ENCODE measurements at places on chromosomes 16 and 17.
A peak's percentile ranks its signal among the peaks of the same experiment; 100 is the strongest.

DNA sequence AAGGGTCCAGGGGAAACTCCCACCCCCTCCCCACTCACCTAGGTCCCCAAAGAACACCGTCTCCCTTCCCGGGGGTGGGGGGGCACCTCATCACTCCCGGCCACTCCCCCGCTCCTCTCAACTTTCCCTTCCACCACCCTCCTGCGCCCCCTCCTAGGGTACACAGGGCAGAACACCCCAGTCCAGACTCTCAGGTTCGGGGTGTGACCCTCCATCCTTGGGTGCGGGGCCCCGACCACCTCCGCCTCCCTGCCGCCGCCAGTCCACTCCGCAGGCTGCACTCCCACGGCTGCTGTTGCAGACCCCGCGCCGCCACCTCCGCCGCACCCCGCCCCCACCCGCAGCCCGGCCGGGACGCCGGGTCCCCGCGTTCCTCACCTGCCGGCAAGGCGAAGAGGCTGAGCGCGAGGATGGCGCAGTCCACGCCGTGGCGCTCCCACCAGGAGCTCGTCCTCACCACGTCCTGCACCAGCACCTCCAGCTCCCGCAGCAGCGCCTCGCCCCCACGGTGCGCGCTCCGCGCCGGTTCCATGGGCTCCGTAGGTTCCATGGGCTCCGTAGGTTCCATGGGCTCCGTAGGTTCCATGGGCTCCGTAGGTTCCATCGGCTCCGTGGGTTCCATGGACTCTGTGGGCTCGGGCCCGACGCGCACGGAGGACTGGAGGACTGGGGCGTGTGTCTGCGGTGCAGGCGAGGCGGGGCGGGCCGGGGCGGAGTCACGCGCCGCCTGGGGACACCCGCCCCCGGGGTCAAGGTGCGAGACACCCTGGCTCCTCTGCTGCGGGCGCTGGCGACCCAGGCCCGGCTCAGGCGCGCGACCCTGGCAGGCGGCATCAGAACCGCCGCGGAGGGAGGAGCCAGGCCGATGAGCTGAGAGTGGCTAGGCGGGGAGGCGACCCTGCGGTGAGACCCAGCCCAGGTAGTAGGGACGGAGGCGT is at the start of gene FADS6:
Gene FADS6 (minus strand): TSS at position 660 of the 938 bp plus-strand sequence. CDS start 38 bp downstream, at position 622.
- no peak for DNase-seq

- no peak for DNase-seq
Measured at GRCh38 chr17:5499476-5500231, 13.3 kb downstream of the MIS12 start.

GRCh38 chr17:68878226-68878885 is 76.8 kb downstream of the ABCA8 start:
- DNase-seq = no peak

DNA sequence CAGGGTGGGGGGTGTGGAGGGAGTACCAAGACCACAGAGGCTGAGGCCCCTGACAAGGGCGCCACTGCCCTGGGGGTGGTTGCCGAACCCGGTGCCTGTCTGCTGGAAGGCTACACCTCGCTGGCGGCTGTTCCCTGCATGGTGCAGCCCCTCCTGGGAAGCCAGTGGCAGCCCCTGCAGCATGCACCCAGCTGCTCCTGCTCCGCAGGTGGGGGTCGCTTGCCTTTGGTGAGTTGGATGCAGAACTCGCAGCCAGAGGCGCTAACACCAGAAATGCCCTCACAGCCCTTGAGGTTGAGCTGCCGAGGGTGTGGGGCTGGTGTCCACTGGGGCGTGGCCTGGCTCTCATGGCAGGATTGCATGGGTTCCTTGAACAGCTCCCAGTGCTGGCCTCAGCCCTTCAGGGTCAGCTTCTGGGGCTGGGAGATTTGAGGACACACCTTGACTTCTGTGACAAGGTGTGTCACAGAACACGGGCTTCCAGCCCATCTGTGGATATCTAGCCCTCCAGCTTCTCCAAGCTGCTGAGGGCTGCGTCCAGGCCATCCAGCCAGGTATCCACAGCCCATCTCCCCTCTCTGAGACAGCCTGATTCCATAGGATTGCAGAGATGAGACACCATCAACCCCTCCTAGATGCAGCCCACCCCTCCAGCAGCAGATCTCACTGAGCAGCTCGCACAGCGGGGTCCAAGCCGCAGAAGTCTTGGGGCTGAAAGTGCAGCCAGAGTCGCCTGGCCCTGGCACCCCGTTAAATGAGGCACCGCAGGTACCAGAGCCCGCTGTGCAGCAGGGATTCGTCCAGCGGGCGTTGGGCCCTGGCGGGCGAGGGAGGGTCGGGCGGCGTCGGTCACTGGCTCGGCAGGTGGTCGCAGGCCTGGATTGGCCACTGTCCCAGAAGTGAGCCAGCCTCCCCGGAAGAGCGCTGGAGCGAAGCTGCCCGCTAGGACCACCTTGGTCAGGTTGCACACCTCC is 586.3 kb downstream of the KCNJ18 start:
- DNase-seq = no peak

DNA sequence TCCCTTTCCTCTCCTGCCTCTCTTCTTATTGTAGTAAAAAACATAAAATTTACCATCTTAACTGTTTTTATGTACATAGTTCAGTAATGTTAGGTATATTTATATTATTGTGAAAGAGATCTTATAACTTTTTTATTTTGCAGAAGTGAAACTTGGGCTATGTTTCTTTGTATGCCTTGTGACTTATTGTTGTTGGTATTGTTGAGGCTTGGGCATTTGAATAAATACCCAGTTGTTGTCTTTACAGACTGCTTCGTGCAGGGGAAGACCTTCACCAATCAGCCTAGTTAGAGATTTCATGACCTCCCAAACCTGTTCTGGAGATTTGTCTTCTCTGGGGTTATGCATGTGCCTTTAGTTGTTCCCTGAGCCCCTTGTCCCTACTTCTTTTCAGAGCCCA is 31.9 kb downstream of the REXO5 start:
- DNase-seq = no peak

DNA sequence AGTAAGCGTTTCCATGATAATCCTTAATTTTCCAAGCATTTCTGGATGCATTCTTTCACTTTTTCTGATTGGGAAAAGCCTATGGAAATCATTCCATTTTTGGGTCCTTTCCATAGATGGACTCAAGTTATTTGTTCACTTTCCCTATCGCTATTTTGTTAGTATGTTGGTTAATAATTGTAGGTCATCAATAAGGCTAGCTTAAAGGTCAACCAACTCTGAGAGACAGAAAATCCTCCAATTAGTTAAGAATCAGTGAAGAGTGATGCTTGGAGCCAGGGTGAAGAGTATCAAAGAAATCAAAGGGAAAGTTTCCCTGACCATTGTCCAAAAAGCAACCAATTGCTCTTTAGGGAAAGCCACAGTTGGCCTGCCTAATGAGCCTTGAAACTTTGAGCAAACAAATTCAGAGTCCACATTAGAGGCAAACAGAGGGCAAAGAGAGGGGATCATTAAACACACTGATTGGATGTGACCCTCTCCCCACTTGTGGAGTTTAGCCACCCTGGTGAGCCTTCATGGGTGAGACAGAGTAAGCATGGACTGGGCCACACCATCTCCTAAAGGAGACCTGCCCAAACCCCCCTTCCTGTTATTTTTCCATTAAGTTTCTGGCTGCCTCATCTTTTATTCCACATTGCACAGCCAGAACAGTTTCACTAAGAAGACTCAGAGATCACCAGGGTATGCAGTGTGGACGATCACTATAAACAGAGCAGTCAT is 133.4 kb upstream of the DYNLRB2 start:
- DNase-seq = no peak

- DNase-seq = no peak
Measured at GRCh38 chr17:42484304-42484703, 25.6 kb downstream of the ATP6V0A1 start.

GRCh38 chr17:56176091-56176490 is 22.8 kb downstream of the ANKFN1 start:
- DNase-seq = no peak

DNA sequence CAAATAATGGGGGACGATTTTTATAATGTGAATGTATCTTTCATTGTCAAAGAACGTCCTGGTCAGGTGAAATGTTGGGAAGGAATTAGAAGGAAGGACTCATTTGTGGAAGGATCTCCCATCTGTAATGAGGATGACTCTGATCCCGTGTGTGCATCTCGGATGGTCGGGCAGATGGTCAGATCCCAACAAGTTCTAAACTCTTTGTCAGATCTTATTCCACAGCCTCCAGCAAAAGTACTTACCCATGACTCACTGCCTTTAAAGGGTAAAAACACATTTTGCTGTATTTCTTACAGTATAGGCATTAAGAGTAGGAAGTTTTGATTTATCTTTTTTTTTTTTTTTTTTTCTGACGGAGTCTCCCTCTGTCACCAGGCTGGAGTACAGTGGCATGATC is 539 bp upstream of the KRTAP4-8 start:
- DNase-seq = no peak

DNA sequence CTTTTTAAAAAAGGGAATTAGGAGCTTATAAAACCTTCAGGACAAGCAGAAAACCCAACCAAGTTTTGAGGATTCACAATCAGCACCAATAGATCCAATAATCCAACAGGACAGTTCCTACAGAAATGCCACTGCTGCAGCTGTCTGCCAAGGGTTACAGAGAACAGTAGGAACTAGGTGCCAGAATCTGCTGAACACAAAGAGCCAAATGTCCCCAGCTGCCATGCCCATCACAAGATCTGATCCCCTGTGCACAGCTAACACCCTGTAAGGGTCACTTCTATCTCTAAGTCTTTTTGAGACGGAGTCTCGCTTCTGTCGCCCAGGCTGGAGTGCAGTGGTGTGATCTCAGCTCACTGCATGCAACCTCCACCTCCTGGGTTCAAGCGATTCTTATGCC is 262.3 kb downstream of the STX8 start:
- DNase-seq = no peak

DNA sequence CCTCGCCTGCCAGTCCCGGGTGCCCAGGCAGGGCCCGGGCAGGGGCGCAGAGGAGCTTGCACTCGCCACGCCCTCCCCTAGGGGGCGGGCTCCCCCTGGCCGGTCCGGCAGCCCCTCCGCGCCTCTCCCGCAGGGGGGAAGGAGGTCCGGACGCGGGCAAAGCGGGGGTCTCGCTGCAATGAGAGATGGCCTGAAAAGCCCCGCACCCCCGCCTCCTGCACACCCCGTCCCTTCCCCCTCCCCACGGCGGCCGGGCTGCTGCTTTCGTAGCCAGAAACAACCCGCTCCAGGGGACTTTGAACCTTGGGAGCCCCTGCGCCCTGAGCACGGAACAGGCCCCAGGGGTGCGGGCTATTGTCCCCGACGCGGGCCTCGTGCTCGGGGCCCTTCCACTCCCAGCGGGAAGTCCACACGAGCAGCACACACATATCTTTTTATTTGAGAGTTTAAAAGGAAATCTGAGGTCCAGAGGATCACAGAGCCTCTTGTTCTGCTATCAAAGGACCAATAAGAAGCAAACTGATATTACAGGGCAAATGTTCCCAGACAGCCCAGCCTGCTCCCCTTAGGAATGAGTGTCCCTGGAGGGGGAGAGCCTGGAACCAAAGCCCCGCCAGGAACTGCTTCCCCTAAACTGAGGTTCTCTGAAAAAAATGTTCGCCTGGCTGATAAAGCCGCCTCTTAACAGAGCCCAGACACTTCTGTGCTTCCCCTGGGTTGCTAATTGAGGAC is 5.8 kb upstream of the CBX4 start:
- no peak for DNase-seq

- no peak for DNase-seq
Measured at GRCh38 chr17:2061441-2061958, 6.6 kb downstream of the HIC1 start.

- no peak for DNase-seq
Measured at GRCh38 chr17:4750606-4751005, 10.9 kb upstream of the CXCL16 start.

- DNase-seq = peak; percentile 48
Measured at GRCh38 chr17:1365445-1366039, 34.5 kb downstream of the YWHAE start.

GRCh38 chr17:75476271-75476671 is 19.8 kb downstream of the TMEM94 start:
- DNase-seq = no peak

- DNase-seq = no peak
Measured at GRCh38 chr17:64278614-64279013, 15.6 kb upstream of the TEX2 start.

GRCh38 chr16:49459953-49460735 is 86.5 kb downstream of the C16orf78 start:
- no peak for DNase-seq

GRCh38 chr17:48378708-48379392 is 51.2 kb downstream of the SKAP1 start:
- no peak for DNase-seq

DNA sequence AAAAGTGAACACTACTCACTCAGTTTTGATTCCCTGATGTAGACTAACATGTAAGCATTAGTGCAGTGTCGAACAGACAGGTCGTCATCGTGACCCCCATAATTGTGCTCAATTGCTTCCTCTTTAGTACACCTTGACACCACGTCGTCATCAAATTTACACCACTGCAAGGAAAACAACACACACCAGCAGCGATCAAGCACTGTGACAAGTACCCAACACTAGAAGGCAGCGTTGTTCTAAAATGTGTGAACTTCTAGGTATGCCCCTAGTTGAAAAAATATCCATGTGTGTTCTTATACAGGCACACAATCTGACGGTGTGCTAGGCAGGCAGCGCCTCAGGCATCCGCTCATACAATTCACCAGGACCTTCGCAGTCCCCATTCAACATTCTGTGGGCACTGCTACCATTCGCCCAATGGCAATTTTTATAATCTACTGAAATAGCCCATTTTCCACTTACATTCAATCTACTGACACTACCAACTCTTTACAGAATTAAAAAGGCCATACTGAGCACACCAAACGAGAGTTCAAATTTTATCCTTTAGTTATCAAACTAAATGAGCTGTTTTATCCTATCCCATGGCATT is 23.1 kb downstream of the LITAFD start:
- DNase-seq = no peak

- DNase-seq = no peak
Measured at GRCh38 chr17:59783221-59784047, 76.0 kb downstream of the VMP1 start.

DNA sequence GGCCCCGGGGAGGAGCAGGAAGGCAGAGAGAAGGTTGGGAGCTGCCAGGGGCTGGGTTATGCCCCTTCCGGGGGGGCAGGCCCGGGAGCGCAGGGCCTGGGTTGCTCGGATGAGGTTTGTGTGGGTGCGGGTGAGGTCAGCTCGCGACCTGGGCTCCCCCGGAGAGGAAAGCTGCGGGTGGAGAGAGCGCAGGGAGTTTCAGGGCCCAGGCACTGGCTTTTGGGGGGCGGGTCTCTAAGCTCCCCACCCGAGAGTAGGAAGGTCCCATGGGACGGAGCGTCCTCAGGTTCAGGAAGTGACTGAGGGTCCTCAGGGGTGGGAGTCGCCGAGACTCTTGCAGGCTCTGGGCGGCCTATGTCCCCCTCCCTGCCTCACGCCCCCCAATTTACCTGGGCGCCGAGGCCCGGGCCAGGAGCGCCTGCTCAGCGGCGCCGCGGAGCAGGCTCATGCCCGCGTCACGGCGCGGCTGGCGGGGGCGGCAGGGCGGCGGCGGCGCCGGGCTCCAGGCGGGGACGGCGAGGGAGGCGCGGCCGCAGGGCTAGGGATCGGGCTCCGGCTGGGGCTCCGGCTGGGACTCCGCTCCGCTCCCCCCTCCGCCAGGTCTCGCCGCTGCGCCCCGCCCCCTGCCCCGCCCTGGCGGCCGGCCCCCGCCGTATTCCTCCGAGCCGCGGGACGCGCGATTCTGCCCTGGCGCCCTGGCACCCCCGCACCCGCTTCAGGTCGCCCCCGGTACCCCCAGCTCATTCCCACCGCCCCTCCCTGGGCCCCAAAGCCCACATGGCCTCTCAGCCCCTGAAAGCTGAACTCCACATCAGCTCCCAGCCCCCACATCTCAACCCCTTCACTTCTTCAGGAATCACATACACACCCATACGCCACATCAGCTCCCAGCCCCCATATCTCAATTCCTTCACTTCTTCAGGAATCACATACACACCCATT is at the start of gene DOK4:
Gene DOK4 (minus strand): TSS at position 578 of the 942 bp plus-strand sequence. CDS start 6,986 bp downstream, outside the sequence.
- DNase-seq = no peak

- DNase-seq = no peak
Measured at GRCh38 chr17:66403846-66404556, 101.6 kb downstream of the PRKCA start.
